Ascending aorta (tissue), 2 donors: ENCODE measurements at places on chromosomes 11 and 22. TPM values are rescaled to one million over a fixed set of nuclear protein-coding genes. Genes with fewer than 3 reads are reported as not detected.
A peak's percentile ranks its signal among the peaks of the same experiment; 100 is the strongest.

DNA sequence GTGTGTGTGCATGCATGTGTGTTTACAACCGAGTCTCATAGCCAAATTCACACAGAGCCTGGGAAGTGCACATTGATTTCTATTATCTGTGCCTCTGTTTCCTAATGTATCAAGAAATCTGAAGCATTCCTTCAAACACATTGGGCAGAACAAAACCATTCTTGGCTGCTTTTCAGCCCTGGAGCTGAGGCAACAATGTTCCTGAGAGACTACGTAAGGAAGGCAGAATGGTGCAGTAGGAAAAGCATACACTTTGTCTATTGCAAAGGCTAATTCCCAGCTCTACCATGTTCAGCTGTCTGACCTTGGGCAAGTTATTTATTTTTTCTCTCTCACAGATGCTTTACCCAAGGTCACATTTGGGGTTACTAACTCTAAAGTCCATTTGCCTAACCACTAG lies 575.5 kb downstream of the SOX6 start:
- no peak for DNase-seq

- no peak for DNase-seq
These were observed 10.4 kb upstream of the AHNAK start for GRCh38 chr11:62556875-62557631.

DNA sequence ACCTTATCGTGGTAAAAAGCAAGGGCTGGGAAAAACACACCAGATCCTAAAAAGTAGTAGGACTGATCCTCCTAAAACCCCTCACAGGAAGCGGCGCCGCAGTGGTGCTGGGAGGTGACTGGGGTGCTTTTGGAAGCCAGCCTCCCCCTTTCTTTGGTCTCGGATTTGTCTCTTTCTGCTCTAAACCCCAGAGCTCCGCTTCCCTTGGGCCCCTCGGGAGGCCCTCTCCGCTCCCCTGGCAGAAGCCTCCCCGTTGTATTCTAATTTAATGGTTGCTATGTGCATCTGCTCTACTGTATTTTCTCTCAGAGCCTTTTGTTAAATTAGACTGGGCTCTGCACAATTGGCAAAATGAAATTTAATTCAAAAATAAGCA lies 587.7 kb downstream of the OPCML start:
- DNase-seq = no peak

GRCh38 chr22:43377896-43378704 lies 33.7 kb upstream of the MPPED1 start:
- DNase-seq = no peak

- DNase-seq = no peak
These were observed 38.4 kb upstream of the CWF19L2 start for GRCh38 chr11:107496011-107496410.

DNA sequence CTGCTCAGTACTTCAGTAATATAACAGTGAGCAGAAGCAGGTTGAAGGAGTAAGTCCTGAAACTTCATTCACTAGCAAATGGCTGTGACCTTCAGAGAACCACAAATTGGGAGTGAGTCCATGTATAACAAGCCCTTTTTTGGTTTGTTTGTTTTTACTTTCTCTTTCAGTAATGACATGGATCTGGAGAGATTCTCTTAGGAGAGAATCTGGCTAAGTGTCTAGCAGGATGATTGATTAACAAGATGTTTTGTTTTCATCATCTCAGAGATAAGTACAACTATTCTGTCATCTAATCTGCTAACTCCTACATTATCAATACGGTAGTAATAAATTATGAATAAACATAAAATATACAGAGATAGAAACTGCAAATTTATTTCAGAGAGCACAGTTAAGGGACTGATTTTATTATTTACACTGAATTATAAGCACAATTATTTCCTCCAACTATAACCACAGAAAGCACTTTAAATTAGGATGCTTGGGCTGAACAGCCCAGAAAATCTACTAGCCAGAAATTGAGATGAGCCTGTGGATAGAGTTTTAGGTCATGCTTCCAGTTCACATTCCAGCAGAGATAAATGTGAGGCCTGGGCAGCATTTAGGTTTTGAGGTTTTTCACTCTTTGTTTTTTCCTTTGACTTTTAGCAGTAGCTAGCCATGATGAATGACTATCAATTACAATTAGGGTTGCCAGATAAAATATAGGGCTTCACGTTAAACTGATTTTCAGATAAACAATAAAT lies 429.3 kb upstream of the FAT3 start:
- no peak for DNase-seq

- DNase-seq = no peak
These were observed 59.5 kb downstream of the FAM168A start for GRCh38 chr11:73538381-73538872.

GRCh38 chr11:61701242-61701886 lies 21.2 kb downstream of the DAGLA start:
- no peak for DNase-seq

GRCh38 chr11:73988227-73988626 lies 5.6 kb upstream of the UCP2 start:
- DNase-seq = no peak

GRCh38 chr11:109085708-109086373 lies 336.1 kb upstream of the C11orf87 start:
- DNase-seq = no peak

- DNase-seq = no peak
These were observed 60.5 kb upstream of the MMP13 start for GRCh38 chr11:103016031-103016430.

DNA sequence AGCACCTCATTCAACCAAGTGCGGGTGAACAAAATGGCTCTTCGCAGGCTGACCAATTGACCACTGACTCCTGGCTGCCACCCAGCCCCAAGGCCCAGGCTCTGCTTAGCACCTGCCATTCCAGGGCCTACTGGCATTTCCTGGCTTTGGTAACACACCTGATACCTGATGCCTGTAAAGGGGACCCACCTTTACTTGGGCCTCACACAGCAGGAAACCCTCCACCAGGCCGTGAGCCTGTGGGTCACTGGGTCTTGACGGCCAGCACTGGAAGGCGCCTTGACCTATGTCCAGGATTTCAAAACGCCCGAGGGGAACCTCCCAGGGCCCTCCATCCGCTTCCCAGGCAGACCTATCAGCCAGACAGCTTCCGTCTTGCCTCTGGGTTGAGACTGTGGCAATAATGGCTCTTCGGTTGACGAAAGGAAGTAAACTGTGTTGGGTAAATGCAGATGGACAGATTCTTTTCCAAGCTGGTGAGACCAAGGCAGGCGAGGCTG lies 16.8 kb upstream of the TMEM184B start:
- no peak for DNase-seq

DNA sequence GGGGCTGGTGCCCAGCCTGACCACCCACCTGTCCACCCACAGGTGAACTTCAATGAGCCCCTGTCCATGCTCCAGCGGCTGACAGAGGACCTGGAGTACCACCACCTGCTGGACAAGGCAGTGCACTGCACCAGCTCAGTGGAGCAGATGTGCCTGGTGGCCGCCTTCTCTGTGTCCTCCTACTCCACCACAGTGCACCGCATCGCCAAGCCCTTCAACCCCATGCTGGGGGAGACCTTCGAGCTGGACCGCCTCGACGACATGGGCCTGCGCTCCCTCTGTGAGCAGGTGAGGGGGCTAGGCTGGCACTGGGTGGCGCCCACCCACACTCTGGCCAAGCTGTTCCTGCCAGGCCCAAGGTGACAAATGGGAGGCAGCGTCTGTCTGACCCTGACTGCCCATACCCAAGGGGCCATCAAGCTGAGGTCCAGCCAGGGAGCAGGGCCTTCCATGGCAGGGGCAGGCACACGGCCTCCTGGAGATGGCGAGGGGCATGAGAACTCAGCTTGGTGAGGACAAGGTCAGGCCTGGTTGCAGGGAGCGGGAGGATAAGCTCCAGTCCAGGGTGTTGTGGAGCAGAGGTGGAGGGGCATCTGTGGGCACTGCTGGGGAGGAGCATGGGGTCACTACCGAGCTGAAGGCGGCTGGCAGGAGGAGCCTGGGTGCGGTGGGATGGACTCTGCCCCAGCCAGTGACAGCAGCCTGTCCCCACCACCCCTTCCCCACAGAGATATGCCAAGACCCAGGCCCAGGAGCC lies 77.7 kb downstream of the MORC2 start:
- no peak for DNase-seq

DNA sequence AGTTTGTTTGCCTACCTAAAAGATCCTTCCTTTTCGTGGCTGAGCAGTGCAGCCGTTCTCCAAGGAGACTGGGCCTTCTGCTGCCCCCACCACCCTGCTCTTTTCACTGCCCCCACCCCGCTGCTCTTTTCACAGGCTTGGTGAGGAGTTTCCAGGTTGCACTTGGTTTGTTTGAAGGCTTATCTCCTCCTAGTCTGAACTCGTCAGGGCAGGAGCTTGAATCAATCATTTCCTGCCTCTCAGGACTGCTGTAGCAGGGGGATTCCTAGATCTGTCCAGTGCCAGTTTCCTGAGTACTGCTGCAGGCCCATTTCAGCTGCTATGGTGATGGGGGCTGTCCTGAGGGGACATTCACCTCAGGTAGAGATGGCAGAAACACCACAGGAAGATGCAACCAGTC lies 10.0 kb downstream of the MED15 start:
- DNase-seq = no peak

DNA sequence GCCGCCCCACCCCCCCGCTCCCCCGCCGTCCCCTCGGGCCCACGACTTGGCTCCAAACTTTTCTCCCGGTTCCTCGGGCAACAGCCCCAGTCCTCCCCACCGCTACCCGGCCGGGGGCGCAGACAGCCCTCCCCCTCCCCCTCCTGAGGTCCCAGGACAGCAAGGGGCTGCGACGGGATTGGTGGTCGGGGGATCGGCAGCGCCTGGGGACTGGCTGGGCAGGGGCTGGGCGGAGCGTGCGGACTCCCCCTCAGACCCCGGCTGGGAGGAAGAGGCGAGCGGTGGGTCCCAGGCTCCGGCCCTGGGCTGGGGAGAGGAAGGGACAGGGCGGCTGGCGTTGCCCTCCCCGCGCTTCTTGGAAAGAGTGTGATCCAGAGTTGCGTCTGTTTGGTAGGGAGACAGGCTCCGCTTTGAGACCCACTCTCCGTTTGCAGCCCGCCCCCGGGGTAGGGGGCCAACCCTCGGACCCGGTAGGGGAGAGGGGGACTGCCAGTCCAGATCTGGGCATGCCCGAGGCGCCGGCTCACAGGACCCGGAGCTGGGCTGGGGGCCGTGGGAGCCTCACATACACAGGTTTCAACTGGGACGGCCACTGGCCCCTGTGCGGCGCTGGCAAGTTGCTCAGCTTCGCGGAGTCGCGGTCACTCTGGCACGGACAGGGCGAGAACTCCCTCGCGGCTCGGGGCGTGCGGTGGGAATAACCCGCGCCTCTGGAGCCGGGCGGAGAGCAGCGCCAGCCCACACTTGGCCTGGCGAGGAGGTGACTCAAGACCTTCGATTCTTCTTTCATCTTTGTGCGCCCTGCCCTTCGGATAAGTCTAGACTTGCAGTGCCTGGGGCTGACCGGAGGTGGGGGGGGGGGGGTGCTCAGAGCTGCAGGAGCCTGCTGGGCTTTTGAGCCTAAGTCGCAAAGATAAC lies 999 bp downstream of the TSKU start:
- DNase-seq = peak; percentile 85

DNA sequence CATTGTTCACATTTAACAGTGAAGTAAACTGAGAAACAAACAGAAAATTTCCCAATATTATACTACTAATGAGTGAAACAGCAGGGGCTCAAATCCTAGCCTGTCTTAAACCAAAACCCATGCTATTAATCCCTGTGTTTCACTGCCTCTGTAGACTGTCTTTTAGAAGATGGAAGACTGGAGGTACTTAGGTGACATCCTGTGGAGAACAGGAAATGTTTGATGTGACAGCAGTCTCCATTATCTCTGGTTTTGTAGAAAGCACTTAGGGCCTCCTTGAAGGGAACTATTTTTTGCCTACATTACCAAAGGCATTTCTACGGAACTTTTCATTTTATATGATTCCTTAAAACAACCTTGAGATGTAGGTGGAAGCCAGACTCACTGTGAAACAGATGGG lies 288.1 kb upstream of the SORL1-AS1 start:
- DNase-seq = no peak

DNA sequence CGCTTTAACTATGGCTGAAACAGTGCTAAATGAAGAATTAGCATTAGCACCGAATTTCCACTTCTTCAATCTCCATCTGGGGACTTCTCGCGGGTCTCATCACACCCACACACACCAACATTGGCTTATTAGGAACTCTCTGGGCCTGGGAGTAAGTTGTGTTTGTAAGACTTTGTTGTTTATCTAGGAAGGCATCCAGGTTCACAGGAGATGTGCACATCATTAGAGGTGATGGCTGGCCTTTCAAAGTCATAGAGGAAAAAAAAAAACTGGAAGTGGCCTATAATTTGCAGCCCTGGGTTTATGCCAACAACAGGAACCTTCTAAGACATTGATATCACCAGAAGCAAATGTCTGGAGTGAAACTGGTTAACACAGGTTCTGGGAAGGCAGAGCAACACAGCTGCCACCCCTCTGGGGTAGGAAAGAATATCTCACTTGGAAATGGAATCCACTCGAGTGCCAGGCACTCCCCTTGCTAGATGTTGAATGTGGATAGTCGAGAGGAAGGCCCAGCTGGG lies 84.5 kb downstream of the TRAF6 start:
- DNase-seq = no peak

- no peak for DNase-seq
These were observed 57.3 kb downstream of the PIK3C2A start for GRCh38 chr11:17150521-17150920.

Gene ELMOD1
- total RNA-seq = not detected

Gene NFAM1
- total RNA-seq = 1.5 TPM

Gene MISFA
- total RNA-seq = not detected

Gene RAB38
- not detected for total RNA-seq

Gene TSPO
- 961 TPM for total RNA-seq

Gene CELSR1
- total RNA-seq = 10.5 TPM

Gene OR10A5
- not detected for total RNA-seq

Gene AMPD3
- total RNA-seq = 2.3 TPM

Gene KCTD17
- 34.9 TPM for total RNA-seq

Gene RASL10A
- not detected for total RNA-seq

Gene YAP1
- total RNA-seq = 516 TPM

Gene RAB30
- total RNA-seq = 7.7 TPM

Gene SLC37A4
- 21.2 TPM for total RNA-seq

Gene STARD10
- 20.9 TPM for total RNA-seq
